ENCODE measurements at places on chromosomes 5 and 9.

- no peak for DNase-seq
Observed at GRCh38 chr5:126462239-126463014, 39.2 kb downstream of the GRAMD2B start.

- no peak for DNase-seq
Observed at GRCh38 chr5:88610586-88610985, 272.4 kb downstream of the MEF2C start.

GRCh38 chr9:35553670-35554543, 51.2 kb upstream of the TESK1 start:
- peak; percentile 66 for DNase-seq

GRCh38 chr5:78601559-78602314, 46.8 kb downstream of the LHFPL2 start:
- peak; percentile 65 for DNase-seq

DNA sequence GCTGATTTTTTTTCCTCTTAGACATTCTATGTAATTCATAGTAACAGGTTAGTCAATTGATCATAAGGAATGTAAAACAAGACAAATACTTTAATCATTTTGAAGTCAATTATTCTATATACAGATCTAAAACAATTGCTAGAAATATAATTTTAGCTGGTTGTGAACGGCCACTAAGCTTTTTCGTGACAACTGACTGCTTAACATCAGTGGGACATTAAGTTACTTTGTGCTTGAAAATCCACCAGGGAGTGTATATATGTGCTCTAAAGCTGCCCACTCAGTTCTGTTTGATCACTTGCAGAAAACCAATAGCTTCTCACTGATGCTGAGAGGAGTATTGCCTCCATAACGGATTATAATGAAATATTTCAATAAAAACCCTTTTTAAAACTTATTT, 370.2 kb upstream of the CCNH start:
- DNase-seq, result no peak

DNA sequence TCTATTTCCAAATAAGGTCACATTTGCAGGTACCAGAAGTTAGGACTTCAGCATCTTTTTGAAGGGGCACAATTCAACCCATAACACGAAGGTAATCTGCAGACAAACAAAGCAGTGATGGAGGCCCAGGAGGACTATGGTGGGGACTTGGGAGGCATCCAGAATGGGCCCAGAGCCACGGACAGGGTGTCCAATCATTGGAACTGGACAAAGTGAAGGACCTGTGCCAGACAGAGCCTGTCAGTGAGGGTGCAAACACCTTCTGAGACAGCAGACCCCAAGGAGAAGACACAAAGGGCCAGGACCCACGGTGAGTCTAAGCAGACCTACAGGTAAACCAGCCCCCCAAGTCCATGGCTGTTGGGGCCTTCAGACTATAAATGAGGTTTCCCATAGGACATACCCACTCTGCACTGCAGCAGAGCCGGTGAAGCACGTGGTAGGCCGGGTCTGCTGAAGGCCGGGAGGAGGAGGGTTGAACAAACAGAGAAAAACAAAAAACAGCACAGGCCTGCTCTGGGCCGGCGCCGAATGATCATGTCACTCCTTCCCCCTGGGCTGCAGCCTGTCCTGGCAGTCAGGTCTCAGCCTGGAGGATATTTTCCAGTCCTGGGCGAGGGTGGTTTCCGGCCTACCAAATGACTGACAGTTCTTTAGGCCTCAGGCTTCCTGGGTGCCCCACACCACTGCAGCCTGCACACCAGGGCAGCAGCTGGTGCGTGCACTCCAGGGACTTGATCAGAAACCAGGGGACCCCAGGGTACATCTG, 84.4 kb downstream of the COL23A1 start:
- no peak for DNase-seq

DNA sequence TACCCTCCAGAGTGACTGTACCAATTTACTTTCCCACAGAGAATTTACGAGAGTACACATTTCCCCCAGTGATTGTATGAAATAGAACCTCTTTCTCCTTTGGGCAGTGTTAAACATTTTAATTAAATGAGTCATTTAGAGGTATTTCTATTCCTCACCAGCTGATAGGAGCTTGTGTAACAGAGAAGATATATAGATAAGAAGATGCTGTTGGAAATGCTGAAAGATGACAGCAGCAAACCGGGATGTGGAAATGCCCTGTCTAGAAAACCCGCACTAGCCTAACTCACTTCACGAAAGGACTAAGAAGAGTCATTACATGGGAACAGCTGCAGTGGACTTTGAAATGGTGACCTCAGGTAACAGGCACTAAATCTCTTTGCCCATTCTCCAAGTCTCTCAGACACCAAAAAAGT, 68.3 kb downstream of the LPAR1 start:
- peak; percentile 94 for DNase-seq

GRCh38 chr5:163807781-163808180, 302.4 kb downstream of the MAT2B start:
- DNase-seq, result no peak

DNA sequence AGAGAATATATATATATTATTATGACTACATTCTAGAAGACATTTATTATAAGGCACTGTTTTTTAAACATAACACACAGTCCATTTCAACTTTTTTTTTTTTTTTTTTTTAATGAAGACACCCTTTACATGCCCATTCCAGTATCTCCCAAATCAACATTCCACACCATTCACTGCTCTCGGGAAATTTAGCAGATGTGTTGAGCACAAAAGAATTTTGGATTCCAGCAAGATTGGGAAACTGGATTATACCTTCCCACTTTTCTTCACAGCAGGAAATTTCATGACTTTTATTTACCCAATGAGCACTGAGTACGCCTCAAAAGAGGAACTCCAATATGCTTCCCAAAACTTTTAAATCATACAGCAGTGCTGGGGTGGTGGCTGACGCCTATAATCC, 333.6 kb upstream of the DAB2 start:
- no peak for DNase-seq

DNA sequence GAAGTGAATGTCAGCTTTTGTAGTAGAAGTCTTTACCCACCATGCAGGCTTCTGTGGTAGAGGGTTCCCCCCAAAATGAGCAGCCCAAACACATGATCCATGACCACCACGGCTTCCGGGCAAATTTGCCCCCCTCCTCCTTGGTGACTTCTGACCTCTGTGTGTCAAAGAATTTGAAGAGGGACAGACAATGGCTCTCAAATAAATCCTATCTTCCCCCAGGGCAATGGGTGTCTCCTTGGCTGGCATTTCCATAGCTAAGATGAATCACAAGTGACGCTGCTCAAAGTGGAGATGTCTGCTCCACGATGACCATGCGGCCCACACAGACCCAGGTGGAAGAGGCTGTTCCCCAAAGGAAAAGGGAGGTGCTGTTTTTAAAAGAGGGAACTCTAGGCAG, 30.2 kb upstream of the BOD1 start:
- peak; percentile 54 for DNase-seq

DNA sequence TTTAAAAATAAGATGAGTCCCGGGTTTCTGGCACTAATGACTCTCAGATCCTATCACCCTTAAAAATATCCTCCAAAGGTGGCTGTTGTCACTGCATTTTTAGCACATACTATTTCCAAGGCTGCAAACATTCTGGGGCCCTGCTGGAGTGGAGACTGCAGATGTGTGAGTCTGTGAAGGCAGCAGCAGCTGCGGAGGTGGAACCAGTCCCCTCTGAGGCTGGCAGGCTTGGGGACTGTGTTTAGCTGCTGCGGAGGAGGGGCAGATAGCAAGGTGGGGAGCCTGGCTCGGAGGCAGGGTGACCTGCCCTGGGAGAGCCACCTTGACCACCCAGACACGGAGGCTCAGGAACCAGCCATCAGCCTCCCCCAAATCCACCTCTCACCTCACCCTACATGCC, 77.0 kb downstream of the C5orf15 start:
- DNase-seq, result no peak

DNA sequence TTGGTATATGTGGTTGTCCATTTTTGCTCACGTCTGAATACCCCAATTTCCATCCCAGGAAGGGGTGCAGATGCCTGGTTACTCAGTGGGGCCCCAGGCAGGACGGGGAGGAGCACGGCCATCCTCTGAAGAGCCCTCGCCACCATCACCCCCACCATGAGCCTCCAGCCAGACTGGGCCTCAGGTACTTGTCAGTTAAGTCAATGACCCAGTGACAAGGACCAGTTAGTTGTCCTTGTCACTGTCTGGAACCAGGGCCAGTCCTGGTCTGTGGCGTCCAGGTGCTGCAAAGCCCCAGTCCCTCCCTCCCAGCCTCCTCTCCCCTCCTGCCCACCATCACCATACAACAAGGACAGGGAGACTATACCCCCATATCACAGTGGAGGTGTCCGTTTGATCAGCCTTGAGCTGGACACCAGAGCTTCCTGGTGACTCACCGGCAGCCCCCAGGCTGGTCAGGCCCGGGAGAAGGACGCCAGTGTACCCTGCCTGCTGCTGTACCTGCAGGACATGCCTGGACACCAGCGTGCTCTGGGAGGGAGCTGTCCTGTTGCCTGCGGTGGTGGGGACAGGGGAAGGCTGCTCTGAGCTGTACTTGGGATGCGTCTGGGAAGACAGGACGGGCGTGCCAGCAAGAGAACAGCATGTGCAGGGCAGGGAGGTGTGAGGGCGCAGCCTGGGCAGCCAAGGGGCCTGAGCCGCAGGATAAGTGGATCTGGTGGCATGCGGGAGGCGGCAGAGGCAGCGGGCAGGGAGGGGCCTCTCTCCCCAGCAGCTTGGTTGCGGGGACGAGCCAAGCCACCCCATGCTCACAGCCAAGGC, 32.6 kb upstream of the TTLL11 start:
- no peak for DNase-seq

DNA sequence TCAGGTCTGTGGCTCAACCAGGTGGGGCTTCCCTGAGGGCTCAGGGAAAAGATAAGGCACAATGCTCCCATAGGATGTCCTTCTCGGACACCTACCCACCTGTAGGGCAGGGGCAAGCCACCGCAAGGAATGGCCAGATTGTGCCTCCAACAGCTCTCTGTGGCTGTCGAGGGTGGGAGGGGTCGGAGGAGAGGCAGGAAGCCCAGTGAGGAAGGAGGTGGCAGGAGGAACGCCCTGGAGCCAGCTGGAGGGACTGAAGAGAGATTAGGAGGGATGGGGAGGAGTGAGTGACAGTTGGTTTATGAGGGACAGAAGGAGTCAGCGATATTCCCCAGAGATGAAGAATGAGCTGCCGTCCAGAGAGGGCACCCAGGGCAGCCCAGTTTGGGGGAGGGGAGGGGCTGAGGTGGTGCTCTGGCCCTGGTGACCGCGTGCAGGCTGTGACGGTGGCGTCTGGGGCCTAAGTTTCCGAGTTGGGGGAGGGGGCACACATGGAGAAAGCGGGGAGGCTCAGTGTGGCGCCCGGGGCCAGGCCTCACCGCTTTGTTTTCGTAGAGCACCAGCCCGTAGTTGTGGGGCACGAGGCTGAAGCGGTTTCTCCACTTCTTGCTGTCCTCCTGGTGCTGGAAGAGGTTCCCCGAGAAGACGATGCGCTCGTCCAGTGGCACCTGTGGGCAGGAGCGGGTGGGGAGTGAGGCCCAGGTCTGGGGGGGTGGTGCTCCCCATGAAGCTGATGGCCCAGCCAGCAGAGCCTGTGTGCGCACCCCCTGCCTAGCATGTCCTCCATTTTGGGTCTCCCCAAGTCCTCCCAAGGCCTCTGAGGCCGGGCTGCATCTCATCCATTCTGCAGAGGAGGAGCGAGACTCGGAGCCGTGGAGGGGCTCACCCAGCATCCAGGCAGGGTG, 75.6 kb downstream of the LRSAM1 start:
- DNase-seq, result no peak

DNA sequence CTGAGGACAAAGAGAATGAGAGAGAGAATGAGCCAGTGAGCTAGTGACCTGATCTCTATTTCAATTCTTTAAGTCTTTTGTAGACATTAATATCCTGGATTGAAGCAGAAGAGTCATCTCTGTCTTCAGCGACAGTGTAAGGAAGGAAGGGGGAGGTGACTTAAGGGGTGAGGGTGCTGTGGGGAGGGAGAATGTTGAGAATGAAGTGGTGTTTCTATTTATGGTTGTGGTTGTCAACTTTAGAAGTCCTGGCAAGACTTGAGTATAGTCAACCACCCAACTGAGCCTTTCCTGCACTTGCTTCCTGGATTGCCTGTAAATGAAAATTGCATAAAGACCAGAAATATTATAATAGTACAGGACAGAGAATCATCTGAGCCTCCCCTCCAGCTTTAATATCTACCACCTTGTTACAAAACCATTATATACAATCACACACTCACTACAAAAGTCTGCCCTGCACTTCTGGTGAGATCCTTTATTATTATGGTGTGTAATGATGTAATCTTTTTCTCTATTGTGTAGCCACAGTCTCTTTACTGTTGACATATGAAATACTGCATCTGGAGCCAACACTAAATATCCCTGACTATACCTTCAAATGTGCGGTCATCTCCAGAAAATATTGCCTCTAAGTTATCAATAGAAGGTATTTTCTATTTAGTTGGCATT, 91.7 kb downstream of the NTRK2 start:
- DNase-seq, result no peak

- DNase-seq, result no peak
Observed at GRCh38 chr5:126395605-126396004, 27.6 kb upstream of the GRAMD2B start.

DNA sequence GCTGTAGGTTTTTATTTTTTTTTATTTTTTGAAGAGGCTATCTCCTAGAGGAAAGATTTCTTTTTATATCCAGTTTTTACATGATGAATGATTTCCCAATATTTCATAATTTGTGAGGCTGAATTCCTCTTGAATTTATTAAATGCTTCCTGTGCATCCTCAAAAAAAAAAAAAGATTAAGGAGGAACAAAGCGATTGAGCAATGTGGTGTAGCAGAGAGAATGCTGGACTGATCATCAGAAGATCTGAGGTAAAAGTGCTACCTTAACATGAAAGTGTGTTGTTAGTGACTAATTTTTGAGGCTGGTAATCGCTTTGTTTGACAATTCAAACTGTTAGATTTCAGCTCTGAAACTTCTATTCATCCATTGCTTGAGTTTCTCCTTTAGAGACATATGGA, 125.1 kb downstream of the ESM1 start:
- no peak for DNase-seq

- DNase-seq, result peak; percentile 63
Observed at GRCh38 chr5:72234265-72234700, 85.8 kb downstream of the MRPS27 start.

GRCh38 chr9:93093877-93094657, 1.9 kb upstream of the CARD19 start:
- DNase-seq, result no peak

GRCh38 chr5:136590581-136590980, 225.2 kb upstream of the TRPC7 start:
- no peak for DNase-seq

GRCh38 chr5:465591-466403, 22.8 kb downstream of the EXOC3 start:
- no peak for DNase-seq

- no peak for DNase-seq
Observed at GRCh38 chr9:121220996-121221663, 19.5 kb upstream of the RAB14 start.

GRCh38 chr5:146622391-146622790, 106.4 kb upstream of the GPR151 start:
- DNase-seq, result no peak
